Epithelial cell of prostate (primary cell): ENCODE measurements at places on chromosomes 4 and X.

- no peak for DNase-seq
These were observed 49.2 kb upstream of the MSX1 start for GRCh38 chr4:4810092-4810774.

DNA sequence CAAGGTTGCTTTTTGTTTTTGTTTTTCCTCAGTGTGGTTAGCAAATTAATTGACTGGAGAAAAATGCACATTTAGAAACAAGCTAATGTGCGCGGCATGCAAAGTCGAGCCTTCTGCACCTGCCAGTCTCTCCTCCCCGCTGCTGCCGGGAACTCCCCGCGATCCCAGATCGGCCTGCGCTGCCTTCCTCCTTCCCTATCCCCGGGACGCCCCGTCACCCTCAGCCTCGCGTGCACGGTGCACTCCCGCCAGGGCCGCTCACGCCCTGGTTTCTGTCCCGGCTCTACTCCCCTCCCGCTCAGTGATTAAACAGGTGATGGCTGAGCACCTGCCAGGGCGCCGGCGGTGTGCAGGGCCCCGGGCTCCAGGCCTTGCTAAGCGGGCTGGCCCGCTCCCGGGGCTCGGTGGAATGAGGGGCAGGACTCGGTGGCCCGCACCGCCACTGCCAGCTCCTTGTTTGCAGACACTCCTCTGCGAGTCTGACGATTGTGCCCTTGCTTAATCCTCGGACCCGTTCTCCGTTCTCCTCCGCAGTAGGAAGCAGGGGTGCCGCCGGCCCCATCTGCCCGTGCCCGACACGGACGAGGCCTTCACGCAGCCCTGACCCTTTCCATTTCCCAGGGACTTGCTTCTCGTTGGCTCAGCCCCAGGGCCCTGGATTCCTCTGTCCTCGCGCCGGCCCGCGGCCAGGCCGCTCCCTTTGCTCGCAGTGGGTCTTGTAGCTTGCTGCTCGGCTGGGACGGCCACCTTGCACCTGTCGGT is 143.4 kb downstream of the TRIML1 start:
- no peak for DNase-seq

GRCh38 chrX:9286234-9286633 is 178.6 kb upstream of the TBL1X start:
- no peak for DNase-seq

DNA sequence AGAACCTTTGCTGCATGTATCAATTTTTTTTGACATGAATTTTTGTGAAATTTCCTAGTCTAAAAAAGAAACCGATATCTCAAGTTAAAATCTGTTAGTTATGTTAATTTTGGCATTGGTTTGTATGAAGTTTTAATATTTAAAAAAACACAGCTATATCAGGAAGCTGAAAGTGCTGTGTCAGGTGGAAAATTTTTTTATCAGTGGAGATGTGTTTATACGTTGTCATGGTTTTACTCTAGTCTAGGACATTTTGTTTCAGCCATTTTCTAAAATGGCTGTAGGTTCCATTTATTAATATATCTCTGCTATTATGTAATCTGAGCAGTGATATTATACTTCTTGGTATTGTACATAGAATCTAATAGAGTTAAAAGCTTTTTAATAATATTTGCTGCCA is 34.2 kb downstream of the OCRL start:
- no peak for DNase-seq

DNA sequence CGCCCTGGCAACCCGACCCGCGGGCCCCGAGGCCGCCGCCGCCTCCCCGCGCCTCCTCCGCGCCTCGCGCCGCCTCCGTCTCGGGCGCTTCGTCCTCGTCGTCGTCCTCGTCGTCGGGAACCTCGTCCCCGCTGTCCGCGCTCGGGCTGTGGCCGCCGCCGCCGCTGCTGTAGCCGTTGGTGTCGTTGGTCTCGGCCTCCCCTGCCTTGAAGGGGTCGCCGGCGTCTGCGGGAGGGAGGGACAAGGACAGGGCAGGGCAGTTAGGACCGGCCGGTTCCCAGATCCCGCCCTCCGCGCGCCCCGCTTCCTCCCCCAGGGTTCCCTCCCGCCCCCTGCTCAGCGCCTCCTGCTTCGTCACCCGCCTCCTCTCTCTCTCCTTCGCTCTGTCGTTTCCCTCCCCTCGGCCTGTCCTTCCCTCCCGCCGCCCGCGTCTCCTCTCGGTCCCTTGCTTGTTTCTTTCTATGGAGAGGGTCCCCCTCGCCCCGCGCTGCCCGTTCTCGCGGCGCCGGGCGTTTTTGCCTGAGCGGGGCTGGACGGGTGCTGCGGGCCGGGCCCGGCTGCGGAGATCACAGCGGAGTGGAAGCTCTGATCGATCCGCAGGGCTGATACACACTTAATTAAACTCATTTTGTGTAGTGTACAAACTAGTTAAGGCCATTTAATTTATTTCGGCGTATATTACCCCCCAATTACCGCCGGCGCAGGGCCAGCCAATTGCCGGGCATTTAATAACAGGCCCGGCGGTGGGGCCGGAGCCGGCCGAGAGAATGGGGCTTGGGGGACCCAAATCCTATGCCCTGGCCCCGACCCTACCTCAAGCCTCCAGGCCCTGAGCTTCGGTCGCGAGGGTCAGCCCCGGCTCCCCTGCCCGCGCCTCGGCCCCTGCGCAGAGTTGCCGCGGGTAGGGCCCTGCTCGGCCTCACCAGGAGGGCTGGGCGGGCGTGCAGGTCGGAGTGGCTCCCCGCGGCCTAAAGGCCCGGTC is 2.4 kb downstream of the NKX1-1 start:
- DNase-seq, result no peak
